Kidney epithelial cell (primary cell): ENCODE measurements at places on chromosomes 16 and 17.

DNA sequence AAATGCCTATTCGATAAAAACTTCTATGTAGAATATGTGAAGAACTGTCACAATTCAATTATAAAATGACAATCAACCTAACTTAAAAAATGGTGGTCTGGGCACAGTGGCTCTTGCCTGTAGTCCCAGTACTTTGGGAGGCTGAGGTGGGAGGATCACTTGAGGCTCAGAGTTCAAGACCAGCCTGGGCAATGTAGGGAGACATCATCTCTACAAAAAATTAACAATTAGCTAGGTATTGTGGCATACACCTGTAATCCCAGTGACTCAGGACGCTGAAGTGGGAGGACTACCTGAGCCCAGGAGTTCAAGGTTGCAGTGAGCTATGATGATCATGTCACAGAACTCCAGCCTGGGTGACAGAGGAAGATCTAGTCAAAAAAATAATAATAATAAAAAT, 18.6 kb upstream of the METTL9 start:
- no peak for DNase-seq

GRCh38 chr17:77493901-77494663, 353.3 kb downstream of the SEC14L1 start:
- DNase-seq = no peak

DNA sequence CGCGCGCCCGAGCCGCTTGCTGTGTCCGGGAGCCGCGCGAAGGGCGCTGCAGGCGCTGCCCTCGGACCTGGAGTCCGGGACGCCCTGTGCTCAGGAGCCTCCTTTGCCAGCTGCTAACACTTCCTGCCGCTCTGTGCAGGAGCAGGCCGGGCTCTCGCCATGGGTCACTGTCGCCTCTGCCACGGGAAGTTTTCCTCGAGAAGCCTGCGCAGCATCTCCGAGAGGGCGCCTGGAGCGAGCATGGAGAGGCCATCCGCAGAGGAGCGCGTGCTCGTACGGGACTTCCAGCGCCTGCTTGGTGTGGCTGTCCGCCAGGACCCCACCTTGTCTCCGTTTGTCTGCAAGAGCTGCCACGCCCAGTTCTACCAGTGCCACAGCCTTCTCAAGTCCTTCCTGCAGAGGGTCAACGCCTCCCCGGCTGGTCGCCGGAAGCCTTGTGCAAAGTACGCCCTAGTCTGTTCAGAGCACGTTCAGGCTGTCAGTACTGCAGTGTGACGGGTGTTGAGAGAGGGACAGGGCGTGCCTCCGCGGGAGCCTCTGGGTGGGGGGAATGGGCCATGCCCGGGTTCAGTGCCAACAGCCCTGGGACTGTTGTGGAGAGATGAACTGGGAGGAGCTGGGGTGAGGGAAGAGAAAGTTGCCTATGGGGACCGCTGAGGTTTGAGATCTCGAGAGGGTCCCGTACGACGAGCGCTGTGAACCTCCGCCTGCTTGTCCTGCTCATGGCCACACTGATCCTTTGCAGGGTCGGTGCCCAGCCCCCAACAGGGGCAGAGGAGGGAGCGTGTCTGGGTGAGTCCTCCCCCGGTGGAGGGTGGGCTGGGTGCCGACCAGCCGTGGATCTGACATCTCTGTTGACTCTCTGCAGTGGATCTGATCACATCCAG, 1.3 kb downstream of the ZNF276 start:
- DNase-seq = no peak

DNA sequence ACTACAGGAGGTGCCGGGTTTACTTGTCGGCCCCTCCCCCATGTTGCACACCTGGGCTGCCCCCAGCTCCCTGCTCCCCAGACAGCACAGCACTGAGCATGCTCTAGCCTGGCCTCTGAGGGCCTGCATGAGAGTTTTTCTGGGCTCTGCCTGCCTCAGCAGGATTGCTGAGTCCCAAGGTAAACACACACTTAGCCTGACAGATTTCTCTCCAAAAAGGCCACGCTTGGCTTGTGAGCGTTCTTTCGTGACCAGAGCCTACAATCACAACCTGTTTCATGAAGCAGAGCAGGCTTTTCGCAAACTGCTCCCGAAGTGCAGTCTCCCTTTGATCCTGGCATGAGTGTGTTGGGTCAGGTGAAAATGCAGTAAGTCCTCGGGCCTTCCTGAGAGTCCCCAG, 9.8 kb upstream of the CD300E start:
- DNase-seq = no peak

DNA sequence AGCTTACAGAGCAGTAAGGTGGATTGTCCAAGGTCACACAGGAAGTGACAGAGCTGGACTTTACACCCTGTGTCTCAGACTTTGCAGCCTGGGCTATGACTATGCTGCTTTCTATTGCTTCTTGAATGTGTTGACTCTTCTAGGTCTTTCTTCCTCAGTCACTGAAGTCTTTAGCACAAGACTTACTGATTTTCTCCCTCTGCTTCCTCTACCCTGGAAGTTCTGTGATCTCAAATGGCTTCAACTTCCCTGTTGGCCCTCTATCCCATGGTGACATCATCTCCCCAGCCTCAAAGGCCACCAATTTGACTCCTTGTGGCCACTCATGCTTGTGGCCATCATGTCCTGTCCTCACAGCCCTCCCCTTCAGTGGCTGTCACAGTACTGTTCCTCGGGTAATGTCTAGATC, 181.3 kb downstream of the HS3ST3A1 start:
- DNase-seq = no peak
